ENCODE measurements at places on chromosomes 16 and 17.

DNA sequence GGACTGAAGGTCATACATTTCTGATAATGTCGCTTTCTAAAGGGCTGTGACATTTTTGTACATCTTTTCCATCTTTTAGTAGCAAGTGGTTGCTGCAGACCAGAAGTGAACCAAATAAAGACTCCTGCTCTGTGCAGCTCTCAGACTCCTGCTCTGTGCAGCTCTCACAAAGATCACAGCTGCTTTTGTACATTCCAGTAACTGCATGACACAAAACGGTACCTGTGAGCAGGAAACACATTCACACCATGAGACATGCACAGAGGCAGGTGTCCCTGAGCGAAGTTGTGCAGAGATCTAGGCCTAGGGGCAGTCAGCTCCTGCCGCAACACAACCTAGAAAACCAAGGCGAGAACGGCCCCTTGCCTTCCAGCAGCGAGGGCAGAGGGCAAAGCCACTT, 67.5 kb downstream of the KLHDC4 start:
- DNase-seq: no peak

DNA sequence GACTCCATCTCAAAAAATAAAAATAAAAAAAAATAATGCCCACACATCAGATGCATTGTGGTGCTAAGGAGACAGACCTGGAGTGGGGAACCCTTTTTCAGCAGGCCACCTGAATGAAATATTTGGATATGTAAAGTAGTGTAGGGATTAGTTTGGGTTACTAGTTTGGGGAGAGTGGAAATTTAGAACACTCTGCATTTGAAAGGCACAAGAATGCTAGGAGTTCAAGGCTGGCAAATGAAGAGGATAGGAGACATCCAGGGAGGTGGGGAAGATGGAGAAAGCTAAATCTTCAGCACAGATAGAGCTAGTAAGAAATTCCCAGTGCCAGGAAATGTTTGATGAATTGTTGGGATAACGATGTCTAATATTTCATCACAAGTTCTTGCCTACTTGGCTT, 298.3 kb upstream of the ERCC4 start:
- no peak for DNase-seq

DNA sequence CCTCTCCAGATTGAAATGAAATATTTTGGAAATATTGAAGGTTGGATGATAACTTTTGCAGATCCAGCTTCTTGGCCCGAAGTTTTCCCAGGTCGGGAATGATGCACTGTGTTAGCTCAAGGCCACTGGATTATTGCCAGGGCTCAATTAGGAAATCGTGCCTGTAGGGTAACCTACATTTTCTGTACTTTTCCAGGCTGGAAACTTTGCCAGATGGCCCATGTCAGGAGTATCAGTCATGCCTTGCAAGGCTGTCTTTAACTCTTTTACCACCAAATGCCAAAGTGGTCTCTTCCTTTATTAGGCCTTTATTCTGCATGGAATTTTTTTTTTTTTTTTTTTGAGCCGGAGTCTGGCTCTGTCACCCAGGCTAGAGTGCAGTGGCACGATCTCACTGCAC, 8.9 kb upstream of the SEC14L1 start:
- no peak for DNase-seq

GRCh38 chr16:83392743-83393142, 415.0 kb upstream of the HSBP1 start:
- DNase-seq: no peak

GRCh38 chr17:33459078-33459940, 166.2 kb upstream of the ASIC2 start:
- no peak for DNase-seq

- DNase-seq: no peak
Observed at GRCh38 chr16:87487361-87487924, 5.4 kb downstream of the ZCCHC14 start.
